ENCODE measurements at places on chromosomes 1 and 21.

- no peak for DNase-seq
Observed at GRCh38 chr1:158330391-158331105, 783 bp downstream of the CD1B start.

DNA sequence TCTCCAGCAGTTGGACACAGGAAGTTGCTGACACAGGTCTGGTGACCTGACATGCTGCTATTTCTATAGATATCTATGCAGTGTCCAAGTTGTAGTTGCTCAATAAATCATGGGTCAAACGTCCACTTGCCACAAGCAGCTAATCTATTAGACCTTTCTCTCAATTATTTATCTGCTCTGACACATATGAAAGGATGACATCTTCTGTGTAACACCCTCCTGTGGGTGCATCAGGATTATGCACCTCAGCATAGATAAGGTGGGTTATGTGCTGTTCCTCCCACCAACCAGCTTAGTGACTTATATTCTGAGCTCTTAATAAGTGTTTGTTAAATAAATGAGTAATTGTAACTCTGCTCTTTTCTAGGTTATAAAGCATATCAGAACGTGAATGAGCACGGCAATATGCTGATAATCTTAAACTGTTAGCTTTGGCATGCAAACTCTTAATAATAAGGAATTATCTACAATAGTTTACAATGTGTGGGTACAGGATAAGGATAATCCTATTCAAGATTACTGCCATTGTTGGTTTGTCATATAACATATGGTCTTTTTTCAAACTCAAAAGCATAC is 90.7 kb upstream of the GCLM start:
- no peak for DNase-seq

GRCh38 chr1:201006450-201006849 is 17.1 kb downstream of the KIF21B start:
- DNase-seq = no peak

GRCh38 chr1:203796236-203796605 is 798 bp downstream of the ZBED6 start:
- DNase-seq = peak; percentile 1

DNA sequence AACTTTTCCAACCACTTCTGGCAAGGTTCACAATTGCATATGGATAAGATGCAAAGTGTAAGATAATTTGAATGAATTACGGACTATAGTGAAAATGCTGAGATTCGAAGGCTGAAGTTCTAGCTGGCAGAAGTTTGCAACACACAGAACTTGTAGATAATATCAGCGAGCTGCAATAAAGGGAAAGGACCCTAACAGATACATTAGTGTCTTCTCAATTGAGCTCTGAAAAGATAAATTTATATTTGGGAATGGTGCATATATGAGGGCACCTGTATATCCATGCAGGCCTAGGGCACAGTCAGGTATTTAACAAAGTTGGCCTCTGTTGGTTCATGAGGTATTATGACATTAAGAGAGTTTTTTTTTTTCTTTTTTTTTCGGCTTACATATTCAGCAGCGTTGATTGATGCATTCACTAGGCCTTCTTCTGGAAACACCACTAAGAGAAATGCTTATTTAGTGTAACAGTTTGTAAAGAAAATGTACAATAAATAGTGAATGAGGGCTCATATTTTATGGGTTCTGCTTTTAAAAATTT is 2.2 kb downstream of the NFIA start:
- DNase-seq = no peak

DNA sequence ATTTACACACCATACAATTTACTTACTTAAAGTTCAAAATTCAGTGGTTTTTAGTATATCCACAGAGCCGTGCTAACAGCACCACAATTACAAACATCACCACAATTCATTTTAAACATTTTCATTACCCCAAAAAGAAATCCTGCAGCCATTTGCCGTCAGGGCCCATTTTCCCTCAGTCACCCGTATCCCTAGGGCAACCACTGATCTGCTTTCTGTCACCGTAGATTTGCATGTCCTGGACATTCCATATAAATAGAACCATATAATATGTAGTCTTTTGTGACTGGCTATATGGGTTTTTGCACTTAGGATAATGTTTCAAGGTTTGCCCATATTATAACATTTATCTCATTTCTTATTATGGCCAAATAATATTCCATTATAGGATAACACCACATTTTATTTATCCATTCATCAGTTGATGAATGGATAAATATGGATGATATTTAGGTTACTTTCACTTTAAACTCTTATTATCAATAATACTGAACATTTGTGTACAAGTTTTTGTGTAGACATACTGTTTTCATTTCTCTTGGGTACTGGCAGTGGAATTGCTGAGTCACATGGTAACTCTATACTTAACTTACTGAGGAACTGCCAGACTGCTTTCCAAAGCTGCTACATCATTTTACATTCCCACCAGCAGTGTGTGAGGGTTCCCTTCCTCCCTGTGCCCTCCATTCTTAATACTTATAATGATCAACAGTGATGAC is 68.9 kb downstream of the ST3GAL3 start:
- no peak for DNase-seq

GRCh38 chr1:26791626-26792025 is 3.9 kb downstream of the PIGV start:
- DNase-seq = no peak

DNA sequence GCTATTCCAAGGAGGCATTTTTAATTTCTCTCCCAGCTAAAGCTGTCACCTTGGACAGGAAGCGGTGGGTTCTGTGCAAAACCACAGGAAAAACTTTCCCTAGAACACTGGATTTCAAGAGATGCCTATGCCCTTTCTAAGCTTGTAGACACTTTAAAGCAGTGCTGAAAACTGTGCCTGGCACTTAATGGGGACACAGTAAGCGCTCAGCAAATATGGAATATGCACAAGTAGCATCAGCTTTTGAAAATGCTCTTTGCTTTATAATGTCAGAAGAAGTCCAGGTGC is 50.9 kb upstream of the TARBP1 start:
- no peak for DNase-seq

All from stimulated activated CD8-positive, alpha-beta memory T cell treated with anti-CD3 and anti-CD28 coated beads, Interleukin-7, amount 100 ng/mL, for 24 hours (primary cell).